CD8-positive, alpha-beta memory T cell (primary cell): ENCODE measurements at places on chromosomes 6 and 20.
A peak's percentile ranks its signal among the peaks of the same experiment; 100 is the strongest.

DNA sequence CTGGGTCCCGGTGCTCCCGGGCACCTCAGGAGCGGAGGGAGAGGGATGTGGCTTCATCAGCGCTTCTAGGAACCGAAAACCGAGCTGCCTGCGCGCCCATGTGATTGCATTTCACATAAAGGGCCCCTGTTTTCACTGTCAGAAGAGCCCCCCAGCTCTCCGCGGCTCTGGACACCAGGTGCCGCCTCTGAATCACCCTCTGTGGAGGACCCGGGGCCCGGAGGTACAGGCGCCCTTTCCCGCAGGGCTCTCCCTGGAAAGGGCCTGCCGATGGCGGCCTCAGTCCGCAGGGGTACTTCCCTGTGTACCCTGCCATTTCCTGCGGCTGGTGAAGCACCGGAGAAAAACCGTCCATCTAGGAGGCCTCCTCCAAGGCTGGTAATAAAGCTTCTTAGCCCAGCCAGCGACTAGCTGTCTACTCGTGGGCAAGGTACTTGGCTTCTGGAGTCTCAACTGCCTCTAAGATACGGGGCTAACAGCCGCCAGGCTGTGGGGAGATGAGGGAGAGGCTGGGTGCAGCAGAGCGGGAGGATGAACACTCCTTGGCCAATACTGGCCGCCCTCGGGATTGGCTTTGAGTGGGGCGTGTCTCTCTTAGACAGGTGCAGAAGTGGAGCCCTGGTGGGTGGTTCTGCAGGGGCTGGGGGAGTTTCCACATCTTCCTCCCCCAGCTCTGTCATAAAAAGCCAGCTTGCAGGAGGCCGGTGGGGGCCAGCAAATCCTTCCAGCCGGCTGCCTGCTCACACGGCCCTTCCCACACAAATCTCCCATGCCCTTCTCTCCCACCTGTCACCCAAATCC lies 1.6 kb downstream of the PPP1R16B start:
- peak; percentile 60 for DNase-seq

- DNase-seq: peak; percentile 72
Observed at GRCh38 chr6:44237813-44238433, 9.0 kb upstream of the HSP90AB1 start.

DNA sequence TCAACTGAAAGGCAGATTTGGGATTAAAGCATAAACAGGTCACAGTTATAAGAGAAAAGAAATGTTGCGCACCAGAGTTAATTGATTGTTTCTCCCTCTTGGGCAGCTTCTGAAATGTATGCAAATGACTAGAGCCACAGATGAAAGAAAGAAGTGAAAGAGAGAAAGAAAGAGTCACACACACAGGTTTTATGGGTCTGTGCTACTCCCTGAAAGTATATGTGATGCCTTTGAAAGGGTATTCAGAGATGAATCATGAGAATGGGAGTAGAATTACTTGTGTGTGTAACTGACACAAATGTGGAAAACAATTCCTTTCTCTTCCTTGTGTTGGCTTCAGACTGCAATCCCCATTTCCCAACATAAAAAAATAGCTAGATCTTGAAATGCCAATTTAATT lies 196.9 kb downstream of the FOXA2 start:
- no peak for DNase-seq

DNA sequence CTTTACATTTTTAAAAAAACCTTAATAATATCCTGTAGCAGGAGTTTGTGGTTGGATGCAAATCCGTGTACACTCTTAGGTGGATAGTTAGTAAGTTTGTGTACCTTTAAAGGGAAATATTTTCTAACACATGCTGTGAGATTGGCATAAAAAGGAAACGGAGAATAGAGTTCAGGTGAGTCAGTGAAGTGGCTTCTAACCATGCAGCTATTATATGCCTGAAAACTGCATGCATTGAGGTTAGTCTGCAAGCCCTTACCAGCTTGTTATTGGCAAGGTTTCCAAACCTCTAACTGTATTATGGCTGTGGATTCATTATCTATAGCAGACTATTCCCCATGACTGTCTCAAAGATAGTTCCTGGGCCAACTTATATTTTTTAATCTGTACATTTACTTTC lies 420.6 kb upstream of the MMS22L start:
- no peak for DNase-seq

GRCh38 chr6:139395371-139395770 lies 20.9 kb upstream of the CITED2 start:
- DNase-seq: no peak
